ENCODE measurements at places on chromosomes 2 and 18.

DNA sequence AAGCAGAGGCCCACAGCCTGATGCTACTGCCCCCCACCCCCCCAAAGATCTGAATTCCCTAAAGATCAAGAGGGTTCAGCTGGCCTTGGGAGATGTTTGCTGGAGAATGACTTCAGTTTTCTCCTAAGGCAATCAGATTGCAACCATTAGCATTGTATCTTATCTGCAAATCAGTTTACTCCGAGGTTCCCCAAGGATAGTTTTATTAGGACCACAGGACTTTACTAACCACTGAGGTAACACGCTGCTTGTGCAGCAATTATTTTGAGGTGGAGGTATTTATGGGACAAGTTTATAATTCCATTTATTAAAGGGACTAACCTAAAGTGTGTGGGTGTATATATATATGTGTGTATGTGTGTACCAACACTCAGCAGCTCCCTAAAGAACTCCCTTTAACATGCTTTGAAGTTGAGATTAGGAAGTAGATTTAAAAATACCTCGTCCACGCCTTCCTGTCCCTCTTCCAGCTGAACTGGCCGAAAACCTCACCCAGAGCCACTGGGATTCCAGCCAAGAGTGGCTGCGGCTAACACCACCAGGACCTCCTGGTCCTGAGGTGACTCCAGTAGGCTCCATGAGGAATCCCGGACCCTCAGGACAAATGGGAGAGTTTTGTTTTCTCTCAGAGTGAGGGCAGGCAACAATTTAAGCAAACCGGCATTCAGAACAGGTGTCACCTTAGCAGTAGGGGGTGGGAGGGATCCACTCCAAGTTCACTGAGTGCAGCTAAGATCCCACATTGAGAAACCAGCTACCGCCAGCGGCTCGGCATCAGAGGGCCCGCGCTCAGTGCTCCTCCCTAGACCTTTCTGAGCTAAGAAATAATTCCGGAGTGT lies 3.0 kb upstream of the DLX1 start:
- no peak for DNase-seq

DNA sequence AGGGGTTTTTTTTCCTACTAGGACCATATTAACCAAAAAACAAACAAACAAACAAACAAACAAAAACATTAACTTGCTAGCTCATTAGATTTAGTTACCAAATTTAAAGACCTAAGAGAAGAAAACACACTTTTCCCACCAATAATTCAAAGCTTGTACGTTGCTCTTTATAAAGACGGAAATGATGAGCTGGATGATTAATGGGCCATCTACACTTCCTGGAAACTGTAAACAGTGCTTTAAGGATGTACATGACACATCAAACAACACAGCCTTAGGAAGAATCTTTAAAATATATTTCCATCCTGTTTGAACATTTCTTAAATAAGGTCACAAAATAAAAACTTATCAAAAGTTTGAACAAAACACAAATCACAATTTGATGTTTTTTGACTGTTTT lies 982 bp downstream of the BMP10 start:
- DNase-seq: no peak

DNA sequence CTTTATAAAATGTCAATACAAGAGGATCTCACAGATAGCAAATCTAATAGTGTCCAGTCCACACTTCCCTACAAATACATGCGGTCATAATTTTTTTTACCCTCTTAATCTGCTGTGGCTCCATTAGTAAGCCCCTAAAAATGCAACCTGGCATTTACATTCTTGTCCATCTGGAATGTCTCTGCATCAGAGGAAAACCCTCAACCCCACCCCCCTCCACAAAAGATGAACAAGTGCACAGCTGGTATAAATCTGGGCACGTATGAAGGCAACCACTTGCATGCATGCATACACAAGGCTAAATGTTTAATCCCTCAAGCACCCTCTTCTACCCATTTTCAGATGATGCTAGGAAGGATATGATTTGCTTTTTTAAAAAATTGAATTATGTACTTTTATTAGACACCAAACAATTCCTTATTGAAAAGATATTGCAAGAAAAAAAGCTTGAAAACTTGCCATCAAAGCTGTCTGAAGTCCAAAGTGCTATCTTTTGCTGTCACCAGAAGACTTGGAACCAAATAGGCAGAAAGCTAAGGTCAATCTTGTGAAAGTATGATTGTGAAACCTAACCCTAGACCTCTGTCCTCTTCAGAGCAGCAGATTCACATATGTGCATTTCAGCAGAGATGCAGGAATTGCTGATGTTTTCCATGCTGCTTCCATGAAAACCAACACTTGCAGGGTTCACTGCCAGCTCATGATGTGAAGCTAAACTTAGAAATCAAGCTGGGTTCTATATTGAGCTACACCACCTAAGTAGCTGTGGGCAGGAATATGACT lies 39.0 kb downstream of the IRS1 start:
- no peak for DNase-seq

DNA sequence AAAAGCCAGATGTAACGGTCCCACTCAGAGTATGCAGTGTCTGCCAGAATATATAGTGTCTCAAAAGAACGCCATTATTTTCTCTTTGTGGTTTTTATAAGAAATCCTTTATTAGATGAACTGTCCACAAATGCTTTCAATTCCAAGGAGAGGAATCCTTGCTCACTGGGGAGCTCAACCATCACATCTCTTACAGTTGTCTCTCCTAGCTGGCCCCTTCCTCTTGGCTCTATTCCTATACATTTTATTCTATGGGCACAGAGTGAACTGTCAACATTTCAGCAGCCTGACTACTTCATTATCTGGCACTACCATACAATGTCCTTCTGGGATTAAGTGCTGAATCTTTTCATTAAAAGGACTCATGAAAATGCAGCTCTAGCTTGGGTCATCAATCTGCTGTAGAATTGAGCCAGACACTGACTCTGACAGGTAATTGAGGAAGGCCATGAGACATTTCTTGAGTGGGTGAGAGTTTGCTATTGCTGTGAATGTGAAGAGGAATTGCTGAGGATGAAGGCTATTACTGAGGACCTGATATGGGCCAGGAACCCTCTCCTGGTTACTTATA lies 96.5 kb upstream of the THOC1 start:
- no peak for DNase-seq

DNA sequence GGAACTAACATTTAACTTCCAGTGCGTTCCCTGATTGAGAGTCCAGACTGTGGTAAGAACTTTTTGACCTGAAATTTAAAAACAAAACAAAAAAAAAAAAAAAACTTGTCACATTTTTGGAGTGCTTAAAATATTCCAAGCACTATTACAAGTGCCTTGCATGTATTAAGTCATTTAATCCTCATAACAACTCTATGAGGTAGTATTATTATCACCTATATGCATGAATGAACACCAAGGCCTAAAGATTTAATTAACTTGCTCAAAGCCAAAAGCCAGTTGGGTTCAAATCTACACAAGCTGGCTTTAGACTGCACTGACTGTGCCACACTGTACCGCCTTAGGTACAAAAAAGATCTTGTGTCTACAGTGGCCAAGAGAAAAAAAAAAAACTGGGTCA lies 35.2 kb downstream of the METTL4 start:
- no peak for DNase-seq

GRCh38 chr2:173520918-173521317 lies 166.2 kb downstream of the CDCA7 start:
- DNase-seq: no peak

GRCh38 chr18:3597409-3598357 lies 147.7 kb downstream of the TGIF1 start:
- DNase-seq: no peak

- DNase-seq: no peak
Observed at GRCh38 chr2:200135082-200135481, 171.4 kb upstream of the SPATS2L start.

GRCh38 chr18:27428120-27428519 lies 243.0 kb upstream of the CHST9 start:
- no peak for DNase-seq

DNA sequence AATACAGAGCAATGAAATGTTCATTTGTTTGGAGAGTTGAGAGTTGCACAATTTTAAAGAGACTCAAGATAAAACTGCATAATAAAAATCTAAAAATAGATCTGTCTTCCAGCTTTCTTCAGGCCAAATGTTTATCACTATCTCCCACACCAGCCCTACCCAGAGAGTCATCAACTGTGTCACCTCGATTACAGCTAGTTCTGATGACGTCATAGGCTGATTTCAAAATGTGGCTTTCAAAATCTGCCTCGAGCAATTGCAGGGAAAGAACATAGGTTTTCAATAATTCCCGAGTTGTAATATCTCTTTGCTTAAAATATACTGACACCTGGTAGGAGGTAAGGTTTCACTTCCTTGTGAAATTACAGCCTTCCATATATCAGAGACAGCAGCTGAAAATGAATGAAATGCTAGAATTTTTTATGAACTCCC lies 677.6 kb upstream of the ID2 start:
- no peak for DNase-seq

GRCh38 chr2:169767243-169767888 lies 31.3 kb upstream of the SSB start:
- DNase-seq: peak; percentile 17

DNA sequence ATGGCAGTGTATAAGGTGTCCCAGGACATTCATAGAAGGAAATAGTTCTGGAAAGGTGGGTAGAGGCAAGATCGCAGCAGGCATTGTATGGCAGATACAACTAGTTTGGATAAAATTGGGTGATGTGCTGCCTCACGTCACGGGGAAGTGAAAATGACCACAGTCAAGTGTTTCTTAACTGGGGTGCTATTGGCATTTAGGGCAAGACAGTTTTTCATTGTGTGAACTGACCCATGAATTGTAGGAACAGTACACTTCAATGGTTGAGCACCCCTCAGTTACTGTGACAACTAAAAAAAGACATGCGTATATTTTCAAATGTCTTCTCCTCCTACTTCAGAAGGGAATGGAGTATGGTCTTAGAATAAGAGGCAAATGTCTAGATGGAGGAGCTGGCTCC lies 22.3 kb upstream of the CYRIA start:
- DNase-seq: no peak

GRCh38 chr18:25563816-25564683 lies 212.1 kb upstream of the ZNF521 start:
- no peak for DNase-seq

DNA sequence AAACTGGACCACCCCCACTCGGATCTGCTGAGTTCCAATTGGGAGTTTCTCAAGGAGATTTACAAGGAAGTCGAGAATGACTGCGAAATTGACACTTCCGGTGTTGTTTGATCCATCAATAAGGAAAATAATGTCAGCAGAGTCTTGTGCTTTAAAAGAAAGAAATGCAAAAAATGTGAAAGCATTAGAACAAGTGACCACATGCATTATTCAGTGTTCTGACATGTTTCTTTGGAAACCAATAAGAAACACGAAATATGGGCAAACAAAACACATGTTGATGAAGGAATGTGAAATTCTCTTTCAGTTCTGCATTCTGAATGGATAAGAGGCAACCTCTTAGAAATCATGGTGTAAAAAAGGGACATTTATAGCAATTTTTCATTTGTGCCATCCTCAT lies 25.9 kb downstream of the COL6A3 start:
- no peak for DNase-seq

- no peak for DNase-seq
Observed at GRCh38 chr2:34004936-34005335, 405.8 kb upstream of the FAM98A start.

DNA sequence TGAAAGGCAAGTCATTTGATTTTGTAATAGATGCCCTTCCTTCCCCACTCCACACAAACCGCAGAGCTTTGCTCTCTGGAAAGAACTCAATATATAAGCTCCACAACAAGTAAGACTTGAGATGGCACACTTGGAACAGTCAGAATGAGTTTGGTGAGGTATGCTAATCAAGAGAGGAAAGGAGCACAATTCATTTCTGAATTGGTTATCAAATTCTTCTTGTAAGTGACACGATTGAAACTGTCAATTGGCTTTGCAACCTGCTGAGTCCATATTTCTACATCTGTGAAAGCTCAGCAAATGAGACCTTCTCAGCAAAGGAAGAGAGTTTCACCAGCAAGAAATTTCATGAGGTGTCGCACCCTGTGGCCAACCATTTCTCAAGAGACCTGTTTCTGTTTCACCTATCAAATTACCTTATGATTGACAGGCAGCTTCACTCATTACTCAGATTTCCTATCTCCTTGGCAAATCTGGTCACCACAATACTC lies 19.1 kb downstream of the CTLA4 start:
- DNase-seq: no peak

- no peak for DNase-seq
Observed at GRCh38 chr2:134081238-134081938, 172.5 kb upstream of the MGAT5 start.

- DNase-seq: no peak
Observed at GRCh38 chr2:88227446-88227845, 57.3 kb downstream of the THNSL2 start.

GRCh38 chr2:172415157-172415864 lies 12.1 kb upstream of the ITGA6 start:
- no peak for DNase-seq

DNA sequence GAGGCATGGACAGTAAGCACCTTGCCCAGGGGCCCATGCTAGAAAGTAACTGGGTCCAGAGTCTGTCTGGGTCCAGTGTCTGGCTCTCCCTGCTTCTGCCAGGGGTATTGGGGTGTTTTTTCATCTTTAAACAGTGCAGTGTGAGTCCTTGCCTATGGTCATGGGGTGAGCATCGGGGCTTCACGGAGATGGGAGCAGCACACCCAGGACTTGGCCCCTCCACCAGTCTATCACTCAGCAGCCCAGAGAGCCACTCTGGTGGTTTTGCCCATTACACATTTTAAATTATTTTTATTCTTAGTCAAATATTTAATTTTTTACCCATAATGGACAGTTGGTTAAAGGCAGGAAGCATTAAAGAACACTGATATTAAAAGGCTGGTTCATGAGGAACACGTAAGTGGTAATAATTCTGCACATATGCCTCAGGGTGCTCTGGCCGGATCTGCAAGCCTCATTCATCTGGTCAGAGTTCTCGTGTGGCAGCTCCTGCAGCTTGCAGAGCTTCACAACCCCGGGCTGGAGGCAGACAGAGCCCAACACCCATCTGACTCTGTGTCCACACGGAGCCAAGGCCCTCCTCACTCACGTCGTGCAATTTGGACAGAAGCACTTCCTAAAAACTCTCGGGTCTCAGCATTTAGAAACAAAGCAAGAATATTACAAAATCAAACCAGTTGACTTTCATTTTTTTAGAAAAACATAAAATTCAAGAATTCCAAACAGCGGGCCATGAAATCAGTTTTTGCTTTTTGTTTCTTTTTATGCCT lies 204.1 kb downstream of the CTIF start:
- peak; percentile 76 for DNase-seq

- DNase-seq: no peak
Observed at GRCh38 chr2:65465124-65465523, 32.7 kb upstream of the SPRED2 start.

DNA sequence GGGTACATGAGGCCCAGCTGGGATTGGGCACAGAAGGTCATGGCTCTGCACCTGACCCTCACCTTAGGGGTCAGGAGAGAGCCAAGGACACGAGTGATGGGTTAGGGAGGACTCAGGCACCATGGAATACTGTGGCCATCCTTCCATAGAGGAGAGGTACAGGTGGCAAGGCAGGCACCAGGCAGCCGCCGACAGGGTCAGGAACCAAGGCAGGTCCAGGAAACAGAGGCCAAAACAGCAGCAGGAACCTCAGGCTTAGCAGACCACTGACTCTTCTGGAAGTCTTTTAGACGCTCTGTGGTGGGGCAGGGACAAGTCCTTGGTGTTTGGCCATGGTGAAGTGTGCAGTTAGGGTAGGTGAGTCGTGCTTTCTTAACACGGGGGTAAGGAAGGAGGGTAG lies 128.0 kb downstream of the NEDD4L start:
- DNase-seq: no peak

Data from psoas muscle (tissue), 8 donors.